CD4-positive, CD25-positive, alpha-beta regulatory T cell (primary cell): ENCODE measurements at places on chromosomes 4 and X. TPM values are rescaled to one million over a fixed set of nuclear protein-coding genes. Genes with fewer than 3 reads are reported as not detected.

AFP gene
- not detected for total RNA-seq

ELF2 gene
- 75.0 TPM for total RNA-seq

ENPEP gene
- 0.25 TPM for total RNA-seq

- no peak for DNase-seq
Observed at GRCh38 chr4:40685300-40685699, 55.6 kb upstream of the RBM47 start.

DNA sequence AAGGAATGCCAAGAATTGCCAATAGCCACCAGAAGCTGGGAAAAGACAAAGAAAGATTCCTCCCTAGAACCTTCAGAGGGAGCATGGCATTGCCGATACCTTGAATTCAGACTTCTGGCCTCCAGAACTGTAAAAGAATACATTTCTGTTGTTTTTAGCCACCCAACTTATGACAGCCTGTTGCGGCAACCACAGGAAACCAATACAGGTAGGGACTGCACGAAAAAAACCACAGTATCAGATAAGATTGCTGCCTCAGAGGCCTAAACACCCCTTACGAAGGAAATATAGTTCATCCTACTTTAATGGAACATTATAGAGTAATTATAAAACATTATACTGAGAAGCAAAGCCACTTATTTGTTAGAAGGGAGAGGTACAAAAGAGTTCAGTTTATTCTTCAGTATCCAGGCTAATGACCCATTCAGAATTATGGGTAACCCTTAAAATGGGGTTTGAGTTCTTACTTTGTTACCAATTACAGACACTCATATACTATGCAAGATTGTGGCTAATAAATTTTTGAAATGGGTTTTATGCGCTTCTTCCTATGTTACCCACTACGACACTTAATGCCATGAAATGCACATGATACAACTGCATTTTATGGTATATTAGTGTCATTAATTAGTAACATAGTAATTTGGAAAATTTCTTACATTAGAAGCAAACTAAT lies 37.4 kb upstream of the SMIM10L2A start:
- peak; percentile 32 for DNase-seq

- no peak for DNase-seq
Observed at GRCh38 chr4:87560802-87561201, 31.6 kb upstream of the SPARCL1 start.

DNA sequence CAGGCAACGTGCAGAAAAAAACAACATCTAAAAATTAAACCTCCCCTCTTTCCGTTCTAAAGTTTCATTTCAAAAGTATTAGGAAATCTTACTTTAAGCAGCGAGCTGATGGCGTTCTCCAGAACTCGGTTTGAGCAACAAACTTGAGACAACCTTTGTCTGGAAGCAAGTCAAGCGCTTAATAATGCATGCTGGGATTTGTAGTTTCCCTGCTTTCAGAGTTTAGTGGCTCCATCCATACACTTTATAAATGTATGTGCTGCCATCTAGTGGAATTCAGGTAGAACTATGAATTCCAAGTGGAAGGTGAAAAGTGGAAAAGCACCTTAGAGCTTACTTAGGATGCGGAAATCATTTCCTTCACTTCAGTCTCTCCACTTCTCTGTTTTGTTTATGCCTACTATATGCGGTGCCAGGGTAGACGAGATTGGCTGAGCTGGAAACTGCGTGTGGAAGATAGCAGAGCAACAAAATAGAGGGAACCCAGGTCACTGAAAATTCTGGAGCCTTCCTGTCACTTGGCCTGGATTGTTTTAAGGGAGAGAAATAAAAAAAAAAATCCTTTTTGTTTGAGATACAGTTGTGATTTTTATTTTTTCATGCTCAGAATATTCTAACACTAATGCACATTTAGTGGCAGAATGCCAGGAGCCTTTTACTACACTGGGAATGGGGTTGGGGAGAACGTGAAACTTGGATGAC lies at the start of gene BDH2:
Gene BDH2, minus strand, starts transcription at position 144 of the 702 bp plus-strand sequence. CDS start 3,580 bp downstream, outside the sequence.
- DNase-seq = peak; percentile 85

DNA sequence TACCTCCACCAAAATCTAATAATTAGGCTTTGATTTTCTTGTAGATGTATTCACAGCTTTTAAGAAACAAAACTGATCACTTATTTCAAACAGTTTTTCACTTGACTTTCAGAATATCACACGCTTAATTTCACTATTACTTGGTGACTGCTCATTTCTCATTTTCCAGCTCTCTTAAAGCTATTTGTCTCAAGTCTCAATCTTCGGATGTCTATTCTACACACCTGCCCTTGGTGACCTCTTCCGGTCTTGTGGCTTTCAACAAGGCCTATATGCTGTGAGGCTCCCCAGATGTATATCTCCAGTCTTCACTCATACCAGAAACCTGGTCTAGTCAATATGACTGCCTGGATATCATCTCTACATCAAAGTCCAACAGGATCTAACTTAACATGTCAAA lies 34.9 kb upstream of the ANXA10 start:
- DNase-seq = no peak

- no peak for DNase-seq
Observed at GRCh38 chrX:131779306-131779705, 235.4 kb downstream of the OR13H1 start.

DNA sequence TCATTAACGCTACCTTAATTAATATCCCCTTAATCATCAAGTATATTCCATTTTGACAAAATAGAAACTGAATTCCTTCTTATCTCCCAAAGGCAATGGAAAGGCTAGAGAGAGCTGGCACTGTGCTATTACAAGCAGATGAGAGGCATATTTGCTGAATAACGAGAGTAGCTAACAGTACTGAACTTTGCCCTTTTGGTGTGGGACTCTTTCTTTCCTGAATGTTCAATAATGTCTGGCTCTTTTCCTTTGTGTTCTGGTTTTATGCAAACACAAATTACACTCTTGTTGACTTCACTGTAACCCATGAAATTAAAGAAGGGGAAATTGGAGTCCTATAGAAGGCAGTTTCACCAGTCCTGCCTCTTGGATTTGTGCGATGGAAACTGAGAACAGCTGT lies 63.5 kb downstream of the SHROOM3 start:
- DNase-seq = no peak

- DNase-seq = no peak
Observed at GRCh38 chr4:31051565-31051964, 331.4 kb downstream of the PCDH7 start.
